ENCODE measurements at places on chromosomes 4 and X. TPM values are rescaled to one million over a fixed set of nuclear protein-coding genes. Genes with fewer than 3 reads are reported as not detected.

JAKMIP1 gene
- total RNA-seq, result 15.0 TPM

OPN1MW2 gene
- not detected for total RNA-seq

GK2 gene
- not detected for total RNA-seq

BGN gene
- 0.27 TPM for total RNA-seq

FNIP2 gene
- 0.32 TPM for total RNA-seq

MAGEA2 gene
- not detected for total RNA-seq

F9 gene
- 0.08 TPM for total RNA-seq

NDNF gene
- 0.08 TPM for total RNA-seq

IRS4 gene
- total RNA-seq, result not detected

CXCL5 gene
- not detected for total RNA-seq
